ENCODE measurements at places on chromosomes 6 and 20. TPM values are rescaled to one million over a fixed set of nuclear protein-coding genes. Genes with fewer than 3 reads are reported as not detected.

- DNase-seq = peak; percentile 72
- no peaks in the 10 kb centered on the region for H3K36me3 ChIP-seq
- H3K27ac ChIP-seq = no peak overlapping the region
- peaks cover 40% of the 10 kb centered on the region for H3K27me3 ChIP-seq
Observed at GRCh38 chr6:30411515-30412207, 66.7 kb downstream of the RPP21 start.

The VGLL2 gene
- total RNA-seq = not detected

DNA sequence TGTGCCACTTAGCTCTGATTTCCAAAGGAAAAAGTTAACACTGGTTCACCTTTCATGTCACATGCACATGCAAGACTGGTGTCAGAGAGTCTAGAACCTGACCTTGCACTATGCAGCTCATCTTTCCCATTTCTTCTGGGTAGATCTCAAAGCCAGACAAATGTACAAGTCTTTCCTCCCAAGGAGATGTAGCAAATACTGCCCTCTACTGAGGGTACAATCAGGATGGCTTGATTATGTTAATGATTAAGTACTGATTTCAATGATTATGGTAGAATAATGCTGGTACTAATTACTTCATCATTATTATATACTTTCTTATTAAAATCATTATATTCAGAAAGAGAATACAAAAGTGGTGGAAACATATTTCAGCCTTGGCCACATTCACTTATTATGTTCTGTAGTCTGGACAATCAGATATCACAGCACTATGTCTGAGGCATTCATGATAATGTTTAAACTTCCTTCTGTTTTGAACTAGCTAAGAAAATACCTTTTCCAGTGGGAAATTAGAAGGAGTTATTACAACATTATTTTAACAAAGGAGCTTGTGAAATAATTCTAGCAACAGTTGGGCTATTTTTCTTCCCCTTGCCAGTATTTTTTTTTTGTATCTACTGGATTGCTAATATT lies 68.5 kb upstream of the FOXO3 start:
- DNase-seq = peak; percentile 57
- H3K4me1 ChIP-seq = no peaks in the 10 kb centered on the region
- no peaks in the 10 kb centered on the region for H3K36me3 ChIP-seq

DNA sequence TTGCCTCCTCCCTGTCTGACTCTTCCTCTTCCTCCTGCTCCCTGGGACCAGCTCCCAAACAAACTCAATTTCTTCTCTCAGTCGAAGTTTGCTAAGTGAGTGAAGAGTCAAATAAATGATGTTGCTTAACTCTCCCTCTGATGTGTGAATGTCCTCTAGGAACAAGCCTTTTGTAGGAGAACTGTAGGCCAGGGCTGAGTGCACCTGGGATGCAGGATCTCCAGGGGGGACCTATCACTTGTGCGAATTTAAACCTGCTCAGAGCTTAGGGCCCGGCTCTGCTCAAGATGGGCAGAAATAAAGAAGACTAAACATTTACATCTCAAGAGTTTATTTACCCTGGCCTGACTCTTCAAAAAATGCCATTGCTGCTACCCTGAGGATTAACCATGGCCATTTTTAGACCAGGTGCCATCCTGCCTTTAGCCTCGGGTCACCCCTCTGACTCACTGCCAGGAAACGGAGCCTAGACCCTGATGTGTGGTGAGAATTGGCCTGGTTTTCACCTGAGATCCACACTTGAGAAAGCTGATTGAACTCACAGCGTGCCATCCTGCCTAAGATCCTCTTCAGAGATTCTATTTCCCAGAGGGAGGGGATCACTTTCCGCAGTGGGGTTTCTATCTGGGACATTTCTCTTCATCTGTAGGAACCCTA lies 63.6 kb upstream of the CD93 start:
- no peaks in the 10 kb centered on the region for H3K36me3 ChIP-seq
- peak overlapping the region; percentile 99 for H3K27ac ChIP-seq
- H3K4me1 ChIP-seq = peaks cover 56% of the 10 kb centered on the region
- DNase-seq = peak; percentile 31
- no peaks in the 10 kb centered on the region for H3K27me3 ChIP-seq

GRCh38 chr20:42961771-42962170 lies 227.9 kb downstream of the PTPRT start:
- no peaks in the 10 kb centered on the region for H3K4me1 ChIP-seq
- H3K4me3 ChIP-seq = no peak overlapping the region
- DNase-seq = no peak
- no peaks in the 10 kb centered on the region for H3K36me3 ChIP-seq
- H3K27me3 ChIP-seq = 0 out of 2 replicates have a peak, but pooled peaks cover 3% of the 10 kb centered on the region
- no peak overlapping the region for H3K27ac ChIP-seq

The NRSN1 gene
- total RNA-seq = not detected

DNA sequence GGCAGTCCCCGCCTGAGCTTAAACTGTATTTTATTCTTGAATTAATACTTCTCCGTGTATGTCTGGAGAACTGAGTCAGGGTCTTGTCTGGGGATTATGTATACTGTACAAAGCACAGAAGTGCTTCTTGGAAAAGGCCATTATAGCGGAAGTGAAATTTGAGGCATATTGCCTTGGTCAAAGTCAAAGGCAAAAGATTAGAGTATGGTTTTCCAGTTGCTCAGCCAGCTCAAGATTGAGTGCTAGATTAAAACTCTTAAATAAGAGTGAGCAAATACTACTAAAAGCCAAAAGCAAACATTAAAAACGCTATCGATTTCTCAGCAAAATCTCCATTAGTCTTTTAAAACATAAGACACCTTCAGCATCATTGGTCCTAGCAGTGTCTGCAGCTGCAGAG lies 207.7 kb upstream of the MAN1A1 start:
- DNase-seq = no peak
- H3K27me3 ChIP-seq = no peaks in the 10 kb centered on the region
- H3K4me1 ChIP-seq = no peaks in the 10 kb centered on the region
- H3K36me3 ChIP-seq = no peaks in the 10 kb centered on the region

DNA sequence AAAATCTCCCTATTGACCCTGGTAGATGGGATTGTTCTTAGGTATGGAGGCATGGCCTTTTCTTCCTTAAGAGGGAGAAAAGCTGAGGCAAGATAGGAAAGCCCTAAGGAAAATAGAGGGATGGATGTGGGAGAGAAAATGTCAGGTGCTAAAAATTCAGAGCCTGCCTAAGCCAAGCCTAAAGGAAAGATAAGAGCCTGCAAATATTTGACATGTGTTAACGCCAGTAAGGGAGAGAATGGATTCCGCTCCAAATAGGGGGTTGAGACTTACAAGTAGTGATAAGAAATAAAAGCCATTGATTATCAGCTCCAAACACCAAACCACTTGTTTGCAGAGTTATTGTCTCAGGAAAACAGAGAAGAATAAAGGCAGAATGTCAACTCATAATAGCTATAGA lies 533.6 kb downstream of the PTPRT start:
- no peaks in the 10 kb centered on the region for H3K27me3 ChIP-seq
- H3K27ac ChIP-seq = no peak overlapping the region
- no peak for DNase-seq
- no peaks in the 10 kb centered on the region for H3K4me1 ChIP-seq

- peaks cover 5% of the 10 kb centered on the region for H3K4me1 ChIP-seq
- peaks cover 11% of the 10 kb centered on the region for H3K27me3 ChIP-seq
- H3K36me3 ChIP-seq = no peaks in the 10 kb centered on the region
- no peak overlapping the region for H3K27ac ChIP-seq
- H3K4me3 ChIP-seq = no peak overlapping the region
Observed at GRCh38 chr6:36844232-36845170, 5.3 kb upstream of the CPNE5 start.

Measured in PC-3 (cell line).